ENCODE measurements at places on chromosomes 7 and 10.
A peak's percentile ranks its signal among the peaks of the same experiment; 100 is the strongest.

DNA sequence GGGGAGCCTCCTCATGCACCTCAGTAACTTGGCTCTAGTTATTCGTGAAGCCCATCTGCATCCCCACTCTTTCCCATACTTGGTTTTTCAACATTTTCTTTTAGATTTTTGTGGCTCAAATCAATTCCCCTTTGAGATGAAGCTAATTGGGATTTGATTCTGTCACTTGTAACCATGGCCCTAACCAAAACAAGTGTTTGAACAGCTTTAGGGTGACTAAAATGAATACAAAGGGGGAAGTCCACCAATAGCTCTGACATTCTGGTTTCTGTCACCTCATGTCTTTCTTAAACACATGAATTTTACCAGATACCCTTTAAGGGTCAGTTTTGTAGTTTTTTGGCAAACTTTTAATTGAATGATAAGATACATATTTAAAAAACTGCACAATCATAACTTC is 87.0 kb downstream of the PCGF5 start:
- no peak for DNase-seq

- DNase-seq, result no peak
Measured at GRCh38 chr10:120803972-120804371, 47.2 kb upstream of the WDR11 start.

- DNase-seq, result no peak
Measured at GRCh38 chr7:139568346-139568675, 44.8 kb downstream of the CLEC2L start.

DNA sequence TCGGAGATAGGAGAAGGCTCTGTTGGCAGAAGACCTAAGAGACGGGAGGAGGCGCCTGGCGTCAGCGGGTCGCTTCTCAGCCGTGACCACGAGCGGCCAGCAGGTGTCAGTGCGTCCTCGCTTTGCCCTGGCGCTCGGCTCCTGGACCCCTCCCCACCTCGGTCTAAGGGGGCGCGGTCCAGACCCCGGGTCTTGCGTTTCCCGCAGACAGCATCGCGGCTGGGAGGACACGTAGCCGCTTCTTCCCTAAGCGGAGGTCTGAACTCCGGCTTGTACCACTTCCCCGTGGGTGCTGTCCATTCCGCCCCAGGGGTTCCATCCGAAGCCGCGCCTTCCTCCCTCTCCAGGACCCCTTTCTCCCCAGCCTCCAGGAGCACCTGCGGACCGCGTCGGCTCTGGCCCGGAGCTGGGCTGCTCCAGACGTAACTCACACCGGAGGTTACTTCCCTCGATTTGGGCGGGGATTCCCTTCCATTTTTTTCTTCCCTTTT is 593 bp upstream of the ADRA2A start:
- peak; percentile 56 for DNase-seq

DNA sequence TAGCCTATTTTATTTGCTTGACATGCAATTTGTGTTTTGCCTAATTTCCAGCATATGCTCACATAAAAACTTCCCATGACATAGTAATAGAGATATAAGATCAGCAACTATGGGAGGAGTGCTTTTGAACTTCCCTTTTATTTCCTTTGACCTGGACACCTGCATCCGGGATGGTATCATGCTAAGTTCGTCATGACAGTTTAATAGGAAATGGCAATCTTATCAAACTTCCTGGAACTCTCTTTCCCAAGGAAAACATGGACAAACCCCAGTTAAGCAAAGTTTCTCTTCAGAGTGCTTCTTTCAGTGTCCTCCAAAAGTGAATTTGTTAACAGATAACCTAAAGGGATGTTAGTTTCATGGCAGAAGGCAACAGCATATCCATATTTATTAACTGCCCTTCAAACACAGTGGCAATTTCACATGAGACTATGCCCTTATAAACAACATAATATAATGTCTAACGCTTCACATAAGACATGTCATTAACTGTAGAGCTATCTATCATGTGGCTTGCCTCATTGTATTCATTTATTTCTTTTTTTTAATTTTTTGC is 474.7 kb upstream of the SEMA3A start:
- no peak for DNase-seq

- no peak for DNase-seq
Measured at GRCh38 chr10:19003341-19003740, 45.3 kb upstream of the MALRD1 start.

GRCh38 chr7:13257661-13258060 is 570.2 kb downstream of the ARL4A start:
- no peak for DNase-seq

Data from stimulated activated CD4-positive, alpha-beta T cell treated with anti-CD3 and anti-CD28 coated beads, Interleukin-4, amount 100 ng/mL, for 48 hours (primary cell).